ENCODE measurements at places on chromosomes 3 and 15.

DNA sequence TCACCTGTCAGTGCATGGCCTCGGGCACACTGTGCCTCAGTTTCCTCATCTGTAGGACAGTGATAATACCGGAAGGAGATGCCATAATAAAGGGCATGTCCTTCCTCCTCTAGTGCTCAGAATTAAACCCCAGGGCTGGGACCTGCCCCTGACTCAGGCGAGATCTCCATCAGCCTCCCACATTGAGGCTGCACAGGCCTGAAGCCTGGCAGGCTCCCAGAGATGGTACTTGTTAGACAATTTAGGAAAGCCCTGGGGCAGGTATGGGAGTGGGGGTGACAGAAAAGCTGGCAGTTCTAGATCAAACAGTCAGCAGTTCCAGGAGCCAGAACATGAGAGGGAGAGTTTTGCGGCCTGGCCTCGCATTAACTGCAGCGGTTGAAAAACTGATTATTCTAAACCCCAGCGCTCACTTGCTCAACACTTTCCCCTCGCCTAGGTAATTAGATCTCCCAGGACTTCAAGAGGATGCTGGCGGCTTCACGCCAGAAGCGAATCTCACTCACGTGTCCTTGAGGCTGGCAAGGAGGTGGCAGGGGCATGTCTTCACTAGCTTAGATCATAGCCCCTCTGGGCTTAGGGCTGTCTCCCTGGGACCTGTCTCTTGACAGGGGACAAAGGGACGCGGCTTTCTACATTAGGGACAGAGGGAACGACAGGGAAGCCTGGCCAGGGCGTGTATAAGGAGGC is 73.1 kb downstream of the ATP2B2 start:
- DNase-seq, result no peak

DNA sequence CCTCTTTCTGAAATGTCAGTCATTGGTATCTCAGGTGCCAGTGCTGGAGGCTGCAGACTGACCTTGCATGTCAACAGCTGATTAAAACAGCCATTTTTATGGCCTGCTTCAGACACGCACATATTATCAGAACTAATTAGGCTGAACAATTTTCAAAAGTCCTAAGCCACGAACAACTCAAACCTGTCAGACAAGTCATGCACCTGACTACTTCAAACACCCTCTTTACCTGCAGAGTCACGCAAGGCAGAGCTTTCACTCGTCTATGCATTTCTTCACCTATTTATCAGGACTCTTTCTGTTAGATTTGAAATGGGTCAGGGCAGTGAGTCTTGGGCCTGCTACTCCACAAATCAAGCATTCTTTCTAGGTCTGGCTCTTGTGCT is 26.7 kb downstream of the CLK3 start:
- peak; percentile 90 for DNase-seq

DNA sequence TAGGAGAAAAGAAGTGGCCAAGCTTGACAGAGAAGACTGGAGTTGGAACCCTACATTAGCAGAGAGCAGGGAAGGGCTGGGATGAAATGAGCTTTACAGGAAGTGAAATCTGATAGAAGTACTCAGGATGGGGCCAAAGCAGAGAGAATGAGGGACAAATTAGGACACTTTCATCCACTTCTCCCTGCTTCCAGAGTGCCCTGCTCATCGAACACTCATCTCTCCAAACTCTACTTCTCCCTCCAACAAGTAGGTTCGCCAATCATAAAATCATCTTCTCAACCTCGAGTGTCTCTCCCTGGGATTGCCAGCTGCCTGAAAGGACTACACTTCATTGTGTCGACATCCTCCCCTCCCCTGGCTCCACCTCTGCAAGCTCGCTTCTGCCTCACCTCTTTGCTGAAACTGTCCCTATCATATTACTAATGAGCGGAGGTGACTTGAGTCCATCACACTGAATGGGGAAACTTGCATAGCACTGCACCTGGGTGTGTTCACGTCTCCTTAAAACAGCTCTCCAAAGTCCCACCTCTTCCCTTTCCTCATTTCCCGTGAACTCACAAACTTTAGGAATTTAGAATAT is 365.8 kb downstream of the FOXP1 start:
- no peak for DNase-seq

DNA sequence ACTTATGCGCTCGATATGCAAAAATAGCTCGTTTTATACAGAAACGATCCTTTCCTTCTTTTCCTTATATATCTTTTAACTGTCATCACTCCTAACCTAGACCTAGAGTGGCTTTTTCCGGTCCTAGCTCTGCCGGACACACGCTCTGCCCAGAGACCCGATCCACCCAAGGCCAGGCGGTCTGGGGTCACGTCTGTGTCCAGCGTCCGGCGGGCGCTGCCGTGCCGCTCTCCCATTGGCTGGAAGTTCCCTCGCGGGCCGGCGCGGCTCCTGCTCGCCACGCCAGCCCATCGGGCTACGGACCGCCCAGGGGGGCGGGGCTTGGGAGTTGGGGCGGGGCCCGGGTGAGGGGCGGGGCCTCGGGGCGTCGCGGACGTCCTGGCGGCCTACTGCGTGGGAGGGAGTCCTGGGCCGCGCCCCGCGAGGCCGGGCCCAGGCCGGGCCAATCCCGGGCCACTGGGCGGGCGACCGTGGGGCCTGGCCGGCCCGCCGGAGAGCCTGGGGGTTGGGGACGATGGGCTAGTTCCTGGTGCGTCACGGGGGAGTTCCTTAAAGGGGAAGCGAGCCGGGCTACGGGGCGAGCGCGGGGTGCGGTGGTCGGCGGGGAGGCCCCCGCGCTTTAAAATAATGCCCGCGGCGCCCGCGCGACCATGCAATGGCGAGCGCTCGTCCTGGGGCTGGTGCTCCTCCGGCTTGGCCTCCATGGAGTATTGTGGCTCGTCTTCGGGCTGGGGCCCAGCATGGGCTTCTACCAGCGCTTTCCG is at the start of gene EDEM1:
TSS of gene EDEM1 (plus strand) at position 552 of the 764 bp plus-strand sequence. CDS start at position 651, 99 bp downstream.
- peak; percentile 96 for DNase-seq

DNA sequence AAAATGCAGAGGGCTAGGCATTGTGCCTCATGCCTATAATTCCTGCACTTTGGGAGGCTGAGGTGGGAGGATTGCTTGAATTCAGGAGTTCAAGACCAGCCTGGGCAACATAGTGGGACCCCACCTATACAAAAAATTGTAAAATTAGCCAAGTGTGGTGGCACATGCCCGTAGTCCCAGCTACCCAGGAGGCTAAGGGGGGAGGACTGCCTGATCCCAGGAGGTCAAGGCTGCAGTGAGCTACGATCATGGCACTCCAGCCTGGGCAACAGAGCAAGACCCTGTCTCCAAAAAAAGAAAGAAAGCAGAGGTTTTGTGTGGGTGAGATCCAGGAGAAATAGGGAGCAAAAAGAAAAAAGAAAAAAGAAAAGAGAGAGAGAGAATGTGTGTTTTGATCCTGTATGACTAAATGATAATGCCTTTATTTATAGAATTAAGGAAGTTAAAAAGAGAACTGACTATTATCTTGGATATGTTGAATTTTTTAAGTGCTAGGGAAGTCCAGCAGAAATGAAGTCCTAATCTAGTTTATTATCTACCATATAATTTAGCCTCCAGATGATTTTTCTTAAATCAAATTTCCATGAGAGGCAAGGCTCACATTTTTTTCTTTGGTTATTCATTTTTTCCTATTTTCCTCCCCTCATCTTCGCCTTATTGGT is 4.8 kb downstream of the TTBK2 start:
- DNase-seq, result no peak

DNA sequence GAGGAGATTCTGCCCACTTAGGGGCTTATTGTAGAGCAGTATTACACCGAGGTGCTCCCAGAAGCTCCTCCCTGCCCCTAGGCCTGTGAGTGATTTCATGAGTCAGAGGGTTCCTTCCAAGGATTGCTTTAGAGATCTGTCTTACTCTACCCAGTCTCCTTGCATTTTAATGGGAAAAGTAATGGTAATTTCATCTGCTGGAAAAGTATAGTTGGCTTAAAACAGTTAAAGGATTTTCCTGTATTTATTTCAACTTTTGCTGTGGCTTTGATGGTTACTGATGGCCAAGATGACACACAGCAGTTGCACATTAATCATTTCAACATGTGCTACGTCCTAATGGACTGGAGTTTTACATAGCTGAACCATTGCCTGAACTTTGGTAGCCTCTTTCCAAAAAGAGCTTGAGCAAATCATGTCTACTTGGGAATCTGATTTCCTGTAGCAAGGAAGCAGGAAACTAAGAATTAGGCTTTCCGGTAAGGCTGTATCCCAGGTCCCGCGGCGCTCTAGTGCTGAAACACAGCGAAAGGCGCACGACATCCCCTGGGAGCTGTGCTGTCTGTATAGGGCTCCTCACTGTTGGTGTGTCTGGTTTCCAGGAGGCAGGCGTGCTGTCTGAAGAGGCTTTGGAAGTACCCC is 9.2 kb upstream of the PGPEP1L start:
- no peak for DNase-seq

DNA sequence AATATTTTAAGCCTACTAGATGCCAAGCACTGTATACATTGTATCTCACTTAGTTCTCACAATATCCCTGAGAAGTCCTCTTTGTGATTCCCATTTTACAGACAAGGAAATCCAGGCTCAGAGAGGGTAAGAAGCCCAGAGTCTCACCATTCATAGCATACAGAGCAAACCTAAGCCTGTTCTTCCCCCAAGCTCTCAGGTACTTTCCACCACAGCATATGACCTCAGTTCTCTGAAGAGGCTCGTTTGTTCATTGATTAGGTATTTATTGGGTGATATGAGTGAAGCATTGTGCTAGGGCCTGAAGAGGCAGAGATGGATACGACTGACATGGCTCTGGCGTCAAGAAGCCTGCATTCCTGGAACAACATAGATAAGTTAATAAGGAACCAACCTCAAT is 310.9 kb upstream of the UMPS start:
- no peak for DNase-seq

DNA sequence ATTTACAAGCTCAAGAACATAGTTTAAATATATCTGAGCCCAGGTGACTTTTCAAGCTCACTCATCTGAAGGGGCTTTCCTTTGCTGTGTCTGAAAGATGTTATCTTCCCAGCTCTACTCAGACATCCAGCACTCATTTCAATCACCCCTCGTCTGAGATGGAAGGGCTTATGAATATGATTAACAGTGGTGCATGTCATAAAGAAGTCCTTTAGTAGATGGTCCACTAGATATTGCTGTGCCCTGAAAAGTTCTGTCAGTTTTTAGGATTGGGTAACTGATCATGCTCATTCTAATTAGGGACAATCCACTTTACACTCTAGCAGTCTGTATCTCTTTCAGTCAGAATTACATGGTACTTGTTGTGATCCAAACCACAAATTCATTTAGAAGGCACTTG is 28.3 kb downstream of the RETNLB start:
- no peak for DNase-seq

DNA sequence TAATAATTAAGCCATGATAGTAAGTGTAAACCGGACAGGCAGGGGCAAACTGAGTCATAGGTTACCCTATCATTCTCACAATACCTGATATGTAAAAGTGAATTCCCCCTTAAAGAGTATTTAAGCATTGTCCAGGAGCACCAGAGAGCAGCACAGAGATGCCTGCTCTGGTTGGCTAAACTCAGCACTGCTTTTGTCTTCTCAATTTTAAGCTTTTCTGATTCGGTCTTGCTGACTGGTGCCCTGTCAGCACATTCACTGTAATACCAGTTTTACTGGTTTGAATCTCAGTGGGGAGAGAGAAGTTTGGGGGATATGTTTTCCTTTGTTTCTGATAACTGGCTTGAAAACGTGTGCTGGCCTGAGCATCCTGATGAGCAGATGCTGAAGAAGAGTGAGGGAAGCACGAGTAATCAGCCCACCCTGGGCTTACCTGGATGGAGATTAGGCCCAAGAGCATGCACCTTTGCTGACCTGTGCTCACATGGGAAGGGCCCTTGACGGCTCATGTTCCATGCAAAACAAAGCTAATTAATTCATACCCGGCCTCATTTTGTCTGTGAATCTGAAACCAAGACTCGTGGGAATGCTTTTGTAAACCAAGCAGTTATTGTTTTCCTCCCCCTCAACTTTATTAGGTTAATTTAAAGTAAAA is 208.5 kb upstream of the MRPL3 start:
- DNase-seq, result no peak

GRCh38 chr15:73460662-73461061 is 17.7 kb downstream of the REC114 start:
- DNase-seq, result no peak

DNA sequence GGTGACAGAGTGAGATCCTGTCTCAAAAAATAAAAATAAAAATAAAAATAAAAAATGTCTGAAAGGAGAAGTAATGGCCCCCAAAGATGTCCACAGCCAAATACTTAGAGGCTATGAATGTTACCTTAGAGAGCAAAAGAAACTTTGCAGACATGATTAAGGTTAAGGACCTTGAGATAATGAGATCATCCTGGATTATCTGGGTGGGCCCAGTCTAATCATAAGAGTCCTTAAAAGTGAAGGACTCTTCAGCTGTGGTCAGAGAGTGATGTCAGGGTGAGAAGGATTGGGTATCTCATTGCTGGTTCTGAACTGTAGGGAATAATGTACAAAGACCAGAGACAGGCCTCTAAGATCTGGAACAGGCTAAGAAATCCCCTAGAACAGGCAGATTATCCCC is 84.9 kb upstream of the POU1F1 start:
- no peak for DNase-seq

Measured in large intestine (tissue), 12 donors.